Activated CD4-positive, alpha-beta T cell treated with anti-CD3 and anti-CD28 coated beads, Interleukin-2, amount 50 U/mL, for 24 hours (primary cell): ENCODE measurements at places on chromosomes 5 and 9.

DNA sequence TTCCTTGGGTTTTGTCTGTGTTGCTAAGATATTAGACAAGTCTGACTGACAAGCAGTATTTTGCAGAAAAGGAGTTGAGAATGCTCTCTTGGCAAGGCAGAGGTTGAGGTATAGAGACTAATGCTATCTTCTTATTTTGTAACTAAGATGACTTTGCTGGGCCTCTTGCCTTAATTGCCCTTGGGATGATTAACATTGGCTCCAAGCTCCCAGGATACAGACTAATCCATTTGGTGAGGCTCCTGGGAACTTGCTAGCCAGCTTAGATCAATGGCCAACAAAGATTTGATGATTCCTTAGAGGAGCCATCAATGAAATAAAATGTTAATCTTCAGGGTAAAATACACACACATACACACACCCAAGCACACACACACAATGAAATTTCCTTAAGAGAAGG lies 28.7 kb upstream of the AP3B1 start:
- no peak for DNase-seq

- no peak for DNase-seq
Observed at GRCh38 chr9:111615928-111616327, 15.2 kb upstream of the DNAJC25 start.

DNA sequence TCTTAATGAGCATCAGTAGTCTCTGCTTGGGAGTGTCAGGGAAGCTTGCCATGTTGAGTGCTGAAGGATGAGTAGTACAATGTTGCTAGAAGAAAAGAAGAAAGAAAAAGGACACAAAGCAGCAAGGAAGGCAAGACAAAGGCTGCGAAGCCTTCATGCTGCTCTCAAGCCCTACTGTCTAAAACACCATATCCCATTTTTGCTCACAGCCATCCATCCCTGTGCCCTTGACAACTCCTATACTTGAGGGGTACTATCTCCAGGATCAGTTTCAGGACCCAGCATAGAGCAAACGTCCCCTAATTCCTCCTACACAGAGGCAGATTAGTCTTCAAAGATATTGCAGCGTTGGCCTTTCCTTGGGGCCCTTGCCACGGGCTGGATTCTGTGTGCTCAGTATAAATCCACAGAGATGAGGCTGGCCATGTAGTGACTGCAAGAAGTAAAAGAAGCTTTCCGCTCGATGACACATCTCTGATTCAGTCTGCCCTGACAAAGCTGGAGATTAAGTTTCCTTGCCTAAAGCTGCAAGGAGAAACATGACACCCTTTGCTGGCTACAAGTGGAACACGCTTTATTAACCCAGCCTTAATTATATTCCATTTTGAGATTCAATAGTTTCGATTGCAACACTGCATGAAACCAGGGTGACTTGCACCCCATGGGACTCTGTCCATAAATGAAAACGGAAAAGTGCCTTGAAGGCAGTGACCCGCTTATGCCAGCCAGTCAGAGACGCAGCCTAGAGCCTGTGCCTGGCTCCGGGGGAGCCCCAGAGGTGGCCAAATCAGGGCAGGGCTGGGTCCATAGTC lies 304.6 kb downstream of the ACTL7B start:
- DNase-seq: no peak

DNA sequence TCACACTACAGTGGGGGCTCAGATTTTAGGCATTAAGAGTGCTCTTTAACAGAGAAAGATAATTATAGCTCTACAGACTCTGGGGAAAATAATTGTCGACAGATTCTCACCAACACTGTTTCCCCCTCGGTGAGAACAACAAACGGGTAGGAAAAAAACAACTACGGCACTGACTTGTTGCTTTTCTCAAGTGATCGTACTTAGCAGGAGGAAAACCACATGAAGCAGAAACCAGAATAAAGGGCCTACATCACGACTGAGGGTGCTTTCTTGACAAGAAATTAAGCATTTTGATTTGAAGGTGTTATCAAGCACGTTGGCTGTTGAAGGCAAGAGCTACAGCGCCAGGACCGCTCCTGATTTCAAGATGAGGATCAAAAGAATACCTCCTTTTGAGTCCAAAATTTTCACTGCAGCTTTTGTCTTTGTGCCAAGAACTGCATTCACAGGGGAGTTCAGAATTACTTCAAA lies 27.2 kb upstream of the CER1 start:
- no peak for DNase-seq

- no peak for DNase-seq
Observed at GRCh38 chr5:136506131-136506530, 140.8 kb upstream of the TRPC7 start.

- no peak for DNase-seq
Observed at GRCh38 chr5:38267372-38267771, 9.0 kb downstream of the EGFLAM start.

GRCh38 chr9:85514256-85514655 lies 227.5 kb downstream of the AGTPBP1 start:
- no peak for DNase-seq

GRCh38 chr5:10903786-10904560 lies 142.9 kb upstream of the DAP start:
- no peak for DNase-seq

DNA sequence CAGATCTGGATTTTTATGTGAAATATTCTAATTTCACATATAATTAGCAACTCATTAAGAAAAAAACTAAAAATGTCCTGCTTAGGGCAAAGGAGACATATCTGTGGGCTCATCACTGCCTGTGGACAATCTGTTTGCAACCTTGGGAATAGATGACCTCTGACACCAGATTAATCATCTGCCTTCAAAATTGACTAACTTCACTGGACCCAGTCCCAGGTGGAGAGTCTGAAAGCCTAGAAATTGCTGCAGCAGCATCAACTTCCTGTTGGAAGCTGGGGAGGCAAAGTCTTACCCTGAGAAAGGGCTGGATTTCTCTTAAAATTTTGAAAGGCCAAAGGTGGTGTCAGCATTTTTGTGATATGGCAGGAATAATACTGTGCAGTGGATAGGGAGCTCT lies 76.3 kb upstream of the TNC start:
- DNase-seq: no peak

- DNase-seq: no peak
Observed at GRCh38 chr5:113776832-113777525, 263.5 kb downstream of the YTHDC2 start.

DNA sequence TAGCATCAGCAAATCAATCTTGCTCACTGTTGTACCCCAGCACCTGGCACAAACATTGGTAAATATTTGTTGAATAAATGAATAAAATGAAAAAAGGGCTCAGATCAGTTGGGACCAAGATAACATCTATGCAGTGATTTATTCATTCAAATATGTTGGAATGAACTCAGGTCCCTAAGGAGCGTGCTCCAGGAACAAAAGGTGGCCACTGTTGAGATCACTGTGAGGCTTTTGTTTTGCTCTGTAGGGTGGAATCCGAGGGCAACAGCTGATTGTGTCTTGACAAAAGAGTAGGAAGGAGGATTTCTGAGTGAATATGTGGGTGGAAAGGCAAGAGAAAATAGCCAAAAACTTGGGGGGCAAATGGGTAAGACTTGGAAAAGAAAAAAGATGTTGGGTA lies 89.7 kb downstream of the PPP2R2B start:
- DNase-seq: no peak

DNA sequence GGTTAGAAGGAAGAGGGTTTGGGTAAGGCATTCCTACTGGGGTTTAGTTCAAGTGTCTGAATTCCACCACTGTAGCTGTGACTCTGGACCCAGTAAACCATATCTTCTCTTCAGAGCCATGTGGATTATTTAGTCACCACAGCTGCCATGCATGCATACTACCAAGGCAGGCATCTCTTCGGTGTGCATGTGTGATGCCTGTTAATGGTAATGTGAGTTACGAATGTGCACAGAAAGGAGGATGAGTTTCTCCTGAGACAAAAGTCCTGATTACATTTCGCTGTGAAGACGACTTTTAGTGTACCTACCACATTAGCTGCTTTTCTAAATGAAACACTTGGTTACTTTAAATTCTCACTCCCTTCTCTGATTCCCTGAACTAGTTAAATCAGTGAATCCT lies 9.3 kb downstream of the PBX3 start:
- DNase-seq: no peak

DNA sequence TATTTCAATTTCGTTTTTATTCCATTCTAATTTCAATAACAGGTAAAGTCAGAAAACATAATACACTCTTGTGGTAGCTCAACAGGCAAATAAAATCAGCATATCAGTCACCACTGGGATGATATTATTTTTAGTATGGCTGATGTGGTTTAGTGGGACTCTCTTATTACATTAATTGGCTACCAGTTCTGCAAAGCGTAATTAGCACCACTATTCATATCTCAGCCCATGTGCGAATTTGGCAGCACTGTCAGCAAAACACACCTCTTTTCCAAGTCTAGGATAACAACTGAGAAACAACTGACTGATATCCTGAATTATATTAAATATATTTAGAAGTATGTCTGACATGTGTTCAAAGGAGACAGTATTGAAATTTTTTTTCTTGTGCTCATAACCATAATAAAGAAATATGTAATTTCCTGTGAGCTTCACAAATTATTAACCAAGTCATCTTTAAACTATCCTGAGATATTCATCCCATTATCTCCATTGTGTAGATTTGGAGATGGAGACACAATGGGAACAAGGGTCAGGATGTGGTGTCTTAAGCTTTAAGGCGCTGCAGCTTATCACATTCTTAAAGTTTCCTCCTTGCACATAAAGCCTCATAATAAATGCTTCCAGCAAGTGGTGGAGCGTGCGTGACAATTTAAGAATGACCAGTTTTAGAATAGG lies 212.4 kb downstream of the TLE1 start:
- no peak for DNase-seq

DNA sequence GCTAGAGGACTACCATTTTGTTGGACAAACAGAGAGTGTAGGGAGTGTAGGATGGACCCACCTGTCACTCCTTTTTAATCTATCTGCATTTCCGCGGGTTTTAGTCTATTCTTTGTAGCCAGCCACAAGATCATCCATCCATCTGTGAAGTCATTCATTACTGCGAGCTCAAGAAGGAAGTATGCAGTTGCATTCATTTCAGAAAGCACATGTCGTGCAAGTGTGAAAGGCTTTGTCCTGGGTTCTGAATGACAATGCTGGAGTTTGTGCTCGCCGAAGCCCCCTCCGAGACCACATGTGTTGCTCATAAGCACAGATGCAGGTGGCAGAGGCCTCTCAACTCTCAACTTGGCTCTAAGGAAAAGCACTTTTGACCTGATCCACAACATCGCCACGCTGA lies 70.3 kb upstream of the BASP1 start:
- DNase-seq: no peak

GRCh38 chr9:92058723-92059444 lies 56.3 kb downstream of the SPTLC1 start:
- DNase-seq: no peak

- no peak for DNase-seq
Observed at GRCh38 chr5:128074171-128074570, 9.4 kb upstream of the SLC12A2 start.

- DNase-seq: no peak
Observed at GRCh38 chr5:80082731-80083100, 47.6 kb downstream of the THBS4 start.

- no peak for DNase-seq
Observed at GRCh38 chr5:30804739-30805505, 388.6 kb upstream of the CDH6 start.

- no peak for DNase-seq
Observed at GRCh38 chr5:68418201-68418600, 202.6 kb downstream of the PIK3R1 start.

- DNase-seq: no peak
Observed at GRCh38 chr5:67999391-67999790, 216.2 kb upstream of the PIK3R1 start.

- no peak for DNase-seq
Observed at GRCh38 chr5:99355881-99356280, 427.1 kb upstream of the CHD1 start.

GRCh38 chr9:122810306-122810946 lies 10.5 kb downstream of the OR1K1 start:
- DNase-seq: peak; percentile 66

DNA sequence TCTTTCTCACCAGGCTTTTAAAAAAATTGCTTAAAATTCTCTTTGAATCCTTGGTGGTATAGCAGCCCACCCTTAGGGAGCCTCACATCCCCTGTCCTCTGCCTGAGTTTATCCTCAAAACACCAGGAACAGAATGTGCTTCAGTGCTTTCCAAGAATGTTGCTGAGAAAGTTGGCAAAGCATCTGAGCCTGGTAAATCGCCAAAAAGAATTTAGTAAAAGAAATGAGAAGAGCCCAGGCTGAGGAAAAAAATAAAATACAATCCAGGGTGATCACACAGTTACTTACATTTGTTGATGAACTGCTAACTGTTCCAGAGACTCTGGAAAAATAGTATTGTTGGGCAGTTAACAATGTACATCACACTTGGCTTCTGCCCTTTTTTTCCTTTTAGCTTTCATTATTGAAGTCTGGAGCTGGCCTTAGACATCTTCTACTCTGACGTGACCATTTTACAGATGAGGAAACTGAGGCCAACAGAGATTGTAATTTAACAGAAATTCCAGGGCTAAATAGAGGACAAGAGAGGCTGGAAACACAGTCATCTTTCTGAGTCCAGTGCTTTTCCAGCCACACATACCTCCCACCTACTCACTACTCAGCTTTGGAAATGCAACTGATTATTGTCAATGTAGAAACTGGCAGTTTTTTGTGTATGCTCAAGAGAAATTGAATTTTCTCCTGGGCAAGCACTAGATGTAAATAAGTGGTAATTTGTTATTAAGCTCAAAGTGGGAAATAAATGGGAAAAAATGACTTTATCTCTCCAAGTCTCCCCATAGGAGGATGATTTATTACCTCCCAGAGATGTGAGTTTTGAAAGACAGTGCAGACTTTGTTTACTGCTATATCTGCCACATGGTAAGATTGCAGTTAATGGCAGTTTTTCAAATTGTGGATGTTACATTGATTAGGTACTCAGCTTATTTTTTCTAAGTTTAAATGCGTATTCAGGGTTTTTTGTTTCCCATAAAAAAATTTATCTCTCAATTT lies 86.7 kb upstream of the ALDH1A1 start:
- DNase-seq: no peak

- DNase-seq: no peak
Observed at GRCh38 chr9:556199-556598, 285.3 kb upstream of the DMRT1 start.

GRCh38 chr5:106827061-106827460 lies 843.7 kb downstream of the EFNA5 start:
- DNase-seq: no peak

GRCh38 chr5:151151793-151152192 lies 5.8 kb downstream of the ANXA6 start:
- DNase-seq: no peak

- no peak for DNase-seq
Observed at GRCh38 chr5:115584501-115584900, 17.8 kb downstream of the TICAM2 start.

DNA sequence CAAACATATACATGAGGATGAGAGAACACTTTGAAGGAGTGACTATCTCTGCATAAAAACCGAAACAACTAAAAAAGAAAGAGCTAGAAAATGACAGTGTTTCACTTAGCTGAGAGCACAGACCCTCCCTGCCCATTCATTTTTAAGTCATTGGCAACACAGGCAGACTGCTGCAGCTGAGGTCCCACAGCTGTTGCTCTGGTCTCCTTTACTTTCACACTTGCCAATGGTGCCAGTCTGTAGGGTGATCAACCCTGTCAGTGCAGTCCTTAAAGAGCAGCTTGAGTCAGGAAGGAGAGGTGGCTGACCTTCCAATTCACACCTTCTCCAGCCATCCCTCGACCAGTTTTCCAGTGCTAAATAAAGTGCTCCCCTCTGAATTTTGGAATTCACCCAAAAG lies 508.3 kb upstream of the CCNG1 start:
- DNase-seq: no peak

- peak; percentile 42 for DNase-seq
Observed at GRCh38 chr5:10600626-10601245, 36.9 kb downstream of the ANKRD33B start.

GRCh38 chr9:98922721-98923435 lies 20.8 kb upstream of the COL15A1 start:
- no peak for DNase-seq

GRCh38 chr9:93151097-93151784 lies 17.2 kb upstream of the NINJ1 start:
- DNase-seq: no peak
